ENCODE measurements at places on chromosomes 12 and 14.

- DNase-seq, result no peak
These were observed 38.9 kb upstream of the LIMA1 start for GRCh38 chr12:50322206-50322605.

GRCh38 chr14:75753696-75754095, 92.7 kb downstream of the TTLL5 start:
- no peak for DNase-seq

DNA sequence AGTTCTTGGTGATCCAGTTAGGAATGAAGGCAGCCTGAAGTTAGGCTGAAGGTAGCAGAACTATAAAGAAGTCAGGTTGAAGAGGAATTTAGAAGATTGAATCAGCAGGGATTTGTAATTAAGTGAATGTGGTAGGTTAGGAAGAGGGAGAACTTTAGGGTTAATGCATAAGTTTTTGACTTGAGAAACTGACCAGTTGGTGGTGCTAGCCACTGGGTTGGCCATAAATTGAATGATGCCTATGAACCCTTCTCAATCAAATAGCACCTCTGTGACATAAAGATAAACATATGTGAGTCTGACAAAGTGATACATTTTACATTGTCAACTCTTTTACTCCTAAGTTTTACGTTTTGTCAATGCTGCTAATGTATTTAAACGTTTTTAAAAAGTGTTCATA, 290.6 kb upstream of the NAV3 start:
- DNase-seq, result no peak

DNA sequence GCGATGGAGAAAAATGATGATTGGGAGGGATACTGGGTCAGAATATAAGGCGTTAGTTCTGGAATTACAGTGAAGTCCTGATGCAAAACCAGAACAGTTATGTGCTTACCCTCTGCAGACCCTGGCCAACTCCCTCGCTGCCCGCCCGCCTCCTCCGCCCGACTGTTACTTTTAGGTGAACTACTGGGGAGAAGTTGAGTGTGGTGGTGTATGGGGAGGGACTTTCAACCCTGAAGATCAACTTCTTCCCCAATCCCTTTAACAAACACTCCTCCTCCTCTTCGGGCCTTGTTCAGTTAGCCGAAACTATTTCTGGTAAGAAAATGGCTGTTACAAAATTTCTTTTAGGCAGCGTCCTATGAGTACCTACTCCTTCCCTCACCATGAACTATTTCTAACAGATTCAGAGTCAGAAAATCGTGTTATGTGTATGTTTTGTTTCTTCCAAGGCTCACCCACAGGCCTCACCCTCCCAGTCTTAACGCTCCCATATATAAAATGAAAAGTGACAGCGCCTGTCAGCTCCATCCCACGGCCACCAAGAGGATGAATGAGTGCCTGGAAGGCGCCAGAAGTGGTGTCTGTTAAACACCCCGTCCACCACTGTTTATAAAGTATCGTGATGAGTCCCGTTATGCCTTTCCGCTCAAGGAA, 1.3 kb downstream of the FBXO33 start:
- DNase-seq, result no peak

DNA sequence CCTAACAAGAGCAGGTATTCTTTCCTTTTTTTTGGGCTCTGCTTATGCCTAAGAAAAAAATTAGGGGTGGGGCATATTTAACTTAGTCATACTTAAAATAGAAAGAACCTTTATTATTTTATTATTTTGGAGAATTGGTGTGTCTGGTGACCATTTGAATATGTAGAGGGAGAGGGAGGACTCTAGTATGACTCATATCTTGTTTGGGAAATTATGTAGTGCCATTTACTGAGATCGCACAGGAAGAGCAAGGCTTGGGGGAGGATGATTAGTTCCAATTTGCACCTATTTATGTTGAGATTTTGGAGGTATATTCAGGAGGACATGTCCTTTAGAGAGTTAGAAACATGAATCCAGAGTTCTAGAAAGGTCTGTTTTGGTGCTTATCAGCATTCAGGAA, 9.9 kb downstream of the ZNF410 start:
- no peak for DNase-seq

DNA sequence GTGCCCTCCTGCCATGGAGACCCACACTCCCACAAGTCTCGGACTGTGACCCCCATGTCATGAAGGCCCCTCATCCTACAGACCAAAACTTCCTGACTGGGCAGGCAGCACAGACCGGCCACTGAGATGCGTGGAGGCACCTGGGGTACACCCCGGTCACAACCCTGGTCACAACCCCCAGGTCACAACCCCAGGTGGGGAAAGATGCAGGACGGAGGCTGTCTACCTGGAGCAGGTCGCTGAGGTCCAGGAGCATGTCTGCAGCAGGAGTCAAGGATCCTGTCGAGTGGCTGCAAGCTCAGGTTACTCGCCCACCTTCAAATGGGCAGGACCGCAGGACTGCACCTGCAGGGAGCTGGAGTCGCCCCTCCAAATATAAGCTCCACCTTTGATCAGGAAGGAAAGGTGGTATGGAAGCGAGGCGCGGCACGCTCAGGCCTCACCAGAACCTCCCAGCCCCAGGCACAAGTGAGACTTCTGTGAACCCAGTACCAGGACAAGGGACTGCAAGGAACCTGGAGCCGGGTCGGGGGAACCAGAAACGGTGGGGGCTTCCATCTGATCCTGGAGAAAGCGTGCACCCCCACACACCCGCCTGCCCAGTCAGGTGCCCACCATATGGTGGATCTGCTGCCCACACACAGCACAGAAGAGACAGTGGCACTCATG, 8.1 kb downstream of the BTBD6 start:
- DNase-seq, result no peak

GRCh38 chr14:33254861-33255395, 316.2 kb downstream of the NPAS3 start:
- no peak for DNase-seq

- no peak for DNase-seq
These were observed 83.0 kb upstream of the WSCD2 start for GRCh38 chr12:108046135-108046534.
